ENCODE measurements at places on chromosomes 11 and 22.
A peak's percentile ranks its signal among the peaks of the same experiment; 100 is the strongest.

- no peak overlapping the region for H3K4me3 ChIP-seq
- H3K27me3 ChIP-seq: peaks cover 19% of the 10 kb centered on the region
- H3K27ac ChIP-seq: no peak overlapping the region
- no peaks in the 10 kb centered on the region for H3K4me1 ChIP-seq
- no peak for DNase-seq
Observed at GRCh38 chr11:32571039-32571438, 12.6 kb upstream of the EIF3M start.

DNA sequence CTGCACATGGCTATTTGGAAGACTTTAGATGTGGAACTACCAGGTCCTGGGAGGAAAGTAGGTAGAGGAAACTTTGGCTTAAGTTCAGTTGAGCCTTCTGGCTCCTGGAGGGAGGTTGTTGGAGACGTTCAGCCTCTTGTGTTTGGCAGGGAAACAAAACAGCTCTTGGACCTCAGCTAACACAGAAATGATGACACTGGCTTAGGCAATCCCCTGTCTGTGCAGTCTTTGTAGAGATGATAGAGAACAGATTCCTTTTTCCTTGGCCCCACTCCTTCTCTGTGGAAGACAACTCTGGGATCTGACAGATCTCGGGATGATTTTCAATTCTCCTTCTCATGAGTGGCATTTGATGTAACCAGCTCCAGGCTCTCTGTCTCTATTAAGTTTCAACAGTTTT lies 428.5 kb downstream of the TMEM135 start:
- no peaks in the 10 kb centered on the region for H3K4me1 ChIP-seq
- no peak for DNase-seq

DNA sequence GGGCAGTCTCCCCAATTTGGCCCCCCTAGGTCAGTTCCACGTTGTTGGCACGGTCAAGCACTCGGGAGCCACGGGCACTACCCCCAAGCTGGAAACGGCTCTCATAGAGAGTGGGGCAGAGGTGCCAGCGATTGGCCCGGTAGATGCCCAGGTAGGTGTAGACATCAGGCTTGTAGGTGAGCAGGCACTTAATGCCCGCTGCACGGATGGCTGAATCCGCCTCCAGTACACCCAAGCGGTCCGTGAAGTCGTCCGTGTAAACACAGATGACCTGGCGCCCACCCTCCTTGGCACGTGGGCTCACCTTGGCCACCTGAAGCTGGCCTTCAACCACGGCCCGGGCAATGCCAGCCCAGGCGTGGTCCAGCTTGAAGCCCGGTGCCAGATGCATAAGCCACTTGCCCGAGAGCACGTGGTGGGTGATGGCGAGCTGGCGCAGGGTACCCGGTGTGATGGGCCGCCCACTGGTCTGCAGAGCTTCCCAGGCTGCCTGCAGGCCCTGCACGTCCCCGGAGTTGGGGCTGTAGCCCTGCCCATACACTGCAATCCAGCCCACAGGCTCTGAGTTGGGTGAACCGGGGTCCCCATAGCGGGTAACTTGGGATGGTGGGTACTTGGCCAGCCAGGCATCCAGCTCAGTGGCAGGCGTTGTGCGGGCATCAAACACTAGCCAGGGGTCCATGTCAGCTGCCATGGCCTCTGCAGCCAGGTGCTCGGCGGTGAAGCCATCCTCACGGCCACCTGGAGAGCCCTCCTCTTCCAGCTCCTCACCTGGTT lies 1.2 kb downstream of the C11orf68 start:
- H3K27me3 ChIP-seq: no peaks in the 10 kb centered on the region
- no peak for DNase-seq
- peak overlapping the region; percentile 86 for H3K4me3 ChIP-seq
- peaks cover 8% of the 10 kb centered on the region for H3K36me3 ChIP-seq
- no peak overlapping the region for H3K27ac ChIP-seq

- no peak overlapping the region for H3K4me3 ChIP-seq
- H3K27ac ChIP-seq: no peak overlapping the region
- no peak for DNase-seq
- no peaks in the 10 kb centered on the region for H3K36me3 ChIP-seq
Observed at GRCh38 chr22:45529105-45529504, 26.4 kb downstream of the FBLN1 start.

DNA sequence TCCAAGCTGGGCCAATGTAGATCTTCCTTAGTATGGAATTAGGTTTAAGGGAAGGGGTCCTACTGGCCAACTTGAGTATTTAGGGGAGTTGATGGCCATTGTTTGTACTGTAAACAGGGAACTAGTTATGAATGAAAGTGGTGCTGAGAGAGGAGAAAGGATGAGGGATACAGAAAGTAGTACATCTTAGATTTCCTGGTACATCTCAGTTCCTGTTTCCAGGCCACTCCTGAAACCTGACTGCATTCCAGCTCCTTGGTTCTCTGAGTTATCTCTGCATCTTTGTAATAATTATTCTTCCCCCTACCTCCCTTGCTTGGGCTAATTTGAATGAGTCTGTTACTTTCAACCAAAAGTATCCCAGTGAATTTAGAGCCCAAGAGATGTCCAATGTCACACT lies 30.1 kb downstream of the MIAT start:
- H3K36me3 ChIP-seq: peaks cover 23% of the 10 kb centered on the region
- H3K4me1 ChIP-seq: peaks cover 35% of the 10 kb centered on the region
- no peak overlapping the region for H3K4me3 ChIP-seq
- no peak for DNase-seq
- H3K27ac ChIP-seq: no peak overlapping the region

DNA sequence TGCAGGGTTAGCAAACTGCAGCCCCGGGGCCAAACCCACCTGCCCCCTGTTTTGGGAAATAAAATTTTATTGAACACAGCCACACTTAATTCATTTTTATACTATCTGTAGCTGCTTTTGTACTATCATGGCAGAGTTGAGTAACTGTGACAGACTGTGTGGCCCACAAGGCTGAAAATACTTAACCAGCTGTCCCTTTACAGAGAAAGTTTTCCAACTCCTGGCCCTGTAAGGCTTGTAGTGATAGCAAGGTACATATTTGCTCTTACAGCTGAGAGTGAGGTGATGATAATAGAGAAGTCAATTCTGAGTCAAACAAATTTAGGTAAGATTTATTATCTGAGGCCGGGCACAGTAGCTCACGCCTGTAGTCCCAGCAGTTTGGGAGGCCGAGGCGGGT lies 87.4 kb upstream of the SLC6A5 start:
- H3K27me3 ChIP-seq: no peaks in the 10 kb centered on the region
- no peaks in the 10 kb centered on the region for H3K4me1 ChIP-seq
- no peak overlapping the region for H3K27ac ChIP-seq

- no peak overlapping the region for H3K4me3 ChIP-seq
- no peak for DNase-seq
- peak overlapping the region; percentile 97 for H3K27ac ChIP-seq
Observed at GRCh38 chr11:75403037-75403436, 3.7 kb downstream of the RPS3 start.

DNA sequence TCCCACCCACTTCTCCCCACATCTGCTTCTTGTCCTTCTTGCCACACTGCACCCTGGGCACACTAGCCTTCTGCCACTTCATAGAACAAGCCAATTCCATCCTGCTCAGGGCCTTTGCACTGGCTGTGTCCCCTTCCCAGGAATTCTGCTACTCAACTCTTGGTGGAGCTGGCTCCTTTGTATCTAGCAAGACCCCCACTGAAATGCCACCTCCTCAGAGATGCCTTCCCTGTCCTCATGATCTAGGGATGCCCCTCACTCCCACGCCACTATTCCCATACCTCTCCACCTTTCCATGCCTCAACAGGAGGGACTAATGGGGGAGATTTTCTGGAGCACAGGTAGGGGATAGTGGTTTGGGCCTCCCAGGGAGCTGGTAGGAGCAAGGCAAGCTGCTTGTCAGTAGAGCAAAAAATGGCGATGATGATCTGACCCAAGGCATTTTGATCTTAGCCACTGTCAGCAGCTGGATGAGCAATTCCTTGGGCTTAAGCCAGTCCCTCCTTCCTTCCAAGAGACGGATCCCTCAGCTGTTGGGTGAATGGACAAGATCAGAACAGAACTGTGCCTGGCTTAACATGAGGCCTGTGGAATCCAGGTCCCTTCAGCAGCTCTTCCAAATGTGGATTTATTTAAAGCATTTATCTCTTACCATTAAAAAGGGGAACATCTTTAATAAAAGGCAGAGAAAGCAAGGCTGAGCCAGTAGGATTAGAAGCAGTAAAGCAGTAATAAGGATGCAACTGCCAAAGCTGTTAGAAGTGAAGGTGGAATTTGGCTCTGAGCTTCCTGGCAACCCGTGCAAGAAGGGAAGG lies 4.0 kb upstream of the PRDM11 start:
- peaks cover under 1% of the 10 kb centered on the region for H3K4me1 ChIP-seq
- no peaks in the 10 kb centered on the region for H3K36me3 ChIP-seq
- no peak overlapping the region for H3K27ac ChIP-seq
- peaks cover 4% of the 10 kb centered on the region for H3K27me3 ChIP-seq

- no peaks in the 10 kb centered on the region for H3K36me3 ChIP-seq
- H3K27ac ChIP-seq: no peak overlapping the region
- peaks cover 3% of the 10 kb centered on the region for H3K27me3 ChIP-seq
- peaks cover 11% of the 10 kb centered on the region for H3K4me1 ChIP-seq
Observed at GRCh38 chr11:66044757-66045156, 4.2 kb downstream of the GAL3ST3 start.

DNA sequence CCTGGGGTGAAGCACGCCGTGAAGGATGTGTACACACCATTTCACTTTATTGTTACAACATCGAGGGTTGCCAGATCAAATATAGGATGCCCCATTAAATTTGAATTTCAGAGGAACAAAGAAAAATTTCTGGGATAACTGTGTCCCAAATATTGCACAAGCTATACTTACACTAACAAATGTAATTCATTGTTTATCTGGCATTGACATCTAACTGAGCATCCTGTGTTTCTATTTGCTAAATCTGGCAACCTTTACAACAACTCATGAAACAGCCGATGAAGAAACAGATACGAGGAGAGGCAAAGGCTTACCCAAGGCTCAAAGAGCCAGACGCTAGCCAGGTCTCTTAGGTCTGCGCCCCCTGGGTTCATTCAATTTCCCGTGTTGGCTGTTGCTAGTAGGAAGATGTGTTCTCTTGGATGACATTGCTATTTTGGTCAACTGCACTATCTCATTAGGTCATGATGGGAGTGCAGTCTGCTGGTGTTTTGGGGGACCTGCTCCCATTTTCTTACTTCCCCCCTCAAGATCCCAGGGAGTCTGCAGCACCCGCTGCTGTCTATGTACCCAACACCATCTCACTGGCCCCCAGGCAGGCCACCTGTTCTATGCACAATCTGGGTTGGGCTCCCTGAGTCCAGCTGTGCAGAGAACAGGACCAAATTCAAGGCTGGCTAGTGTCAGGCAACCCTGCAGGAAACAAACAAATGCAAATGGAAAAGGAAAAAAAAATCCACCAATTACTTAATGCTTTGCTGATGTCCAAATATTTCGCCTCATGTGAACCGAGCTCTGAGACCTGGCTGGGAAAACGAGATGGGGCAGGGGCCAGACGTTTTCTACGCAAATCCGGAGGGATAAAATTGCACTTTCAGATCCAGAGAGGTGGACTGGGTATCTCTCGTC lies 560.9 kb downstream of the MIAT start:
- no peak overlapping the region for H3K27ac ChIP-seq
- H3K4me1 ChIP-seq: no peaks in the 10 kb centered on the region
- peaks cover 10% of the 10 kb centered on the region for H3K27me3 ChIP-seq
- no peaks in the 10 kb centered on the region for H3K36me3 ChIP-seq

Measured in memory B cell (primary cell).